ENCODE measurements at places on chromosomes 6 and 20. TPM values are rescaled to one million over a fixed set of nuclear protein-coding genes. Genes with fewer than 3 reads are reported as not detected.

GRCh38 chr6:166751051-166751595, 124.1 kb upstream of the RPS6KA2 start:
- no peak for DNase-seq

Gene ORC3
- total RNA-seq, result 12.2 TPM

DNA sequence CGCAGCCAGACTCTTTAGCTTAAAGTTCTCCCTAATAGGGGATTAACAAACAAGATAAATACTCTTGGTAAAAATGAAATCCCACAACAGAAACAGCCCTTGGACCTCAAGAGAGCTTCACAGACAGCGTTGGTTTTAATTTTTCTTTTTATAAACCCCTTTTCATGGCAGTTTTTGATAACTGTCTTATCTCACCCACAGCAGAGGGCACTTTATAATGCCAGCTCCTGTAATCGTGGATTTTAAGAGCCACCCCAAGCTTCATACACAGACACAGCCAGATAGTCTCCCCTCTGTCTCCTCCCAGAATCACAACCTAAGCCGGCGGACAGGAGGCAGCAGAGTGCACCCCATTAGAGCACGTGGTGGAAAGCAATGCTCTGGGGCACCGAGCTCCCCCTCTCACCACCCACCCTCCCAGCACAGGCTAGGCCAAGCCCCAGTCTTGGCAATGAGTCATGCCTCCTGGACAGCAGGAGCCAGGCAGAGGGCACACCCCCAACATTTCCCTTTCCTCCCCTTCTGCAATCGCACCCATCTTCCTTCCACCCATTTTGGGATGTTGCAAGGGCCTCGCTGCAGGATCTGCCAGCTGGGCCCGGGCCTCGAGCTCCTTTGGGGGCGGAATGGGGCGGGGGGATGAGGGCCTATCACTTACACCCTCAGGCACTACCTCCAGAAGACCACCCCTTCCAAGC, 2.4 kb downstream of the JAG1 start:
- peak; percentile 69 for DNase-seq

Gene GPLD1
- 0.27 TPM for total RNA-seq

Gene SCAF8
- total RNA-seq, result 31.3 TPM

DNA sequence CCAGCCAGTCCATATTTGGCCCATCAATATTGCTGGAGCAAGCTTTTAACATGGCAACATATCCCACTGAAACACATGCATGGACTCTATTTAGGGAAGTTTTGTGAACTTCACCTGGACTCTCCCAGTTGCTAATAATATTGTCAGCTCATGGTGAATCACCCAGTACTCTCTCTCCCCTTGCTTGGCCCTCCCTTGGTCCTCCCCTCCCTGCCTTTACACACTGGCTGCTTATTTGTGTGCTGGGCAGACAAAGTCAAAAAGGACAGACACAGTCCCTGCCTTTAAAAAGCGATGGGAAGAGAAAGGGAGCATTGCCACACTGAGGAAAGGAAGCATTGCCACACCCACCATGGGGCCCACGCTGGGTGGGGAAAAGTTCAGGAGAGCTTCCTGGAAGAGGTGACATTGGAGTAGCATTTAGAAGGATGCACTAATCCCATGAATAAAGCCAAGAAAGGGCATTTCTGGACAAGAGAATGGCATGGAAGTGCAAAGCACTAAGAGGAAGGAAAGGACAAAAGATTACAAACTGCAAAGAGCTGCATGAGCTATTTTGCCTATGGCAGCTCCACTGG, 143.4 kb upstream of the EXOC2 start:
- no peak for DNase-seq

GRCh38 chr20:40073535-40074111, 615.4 kb downstream of the MAFB start:
- no peak for DNase-seq

Gene PCK1
- total RNA-seq, result 0.68 TPM

Gene SLC17A1
- not detected for total RNA-seq

GRCh38 chr6:44730771-44731391, 343.4 kb downstream of the CDC5L start:
- DNase-seq, result no peak

DNA sequence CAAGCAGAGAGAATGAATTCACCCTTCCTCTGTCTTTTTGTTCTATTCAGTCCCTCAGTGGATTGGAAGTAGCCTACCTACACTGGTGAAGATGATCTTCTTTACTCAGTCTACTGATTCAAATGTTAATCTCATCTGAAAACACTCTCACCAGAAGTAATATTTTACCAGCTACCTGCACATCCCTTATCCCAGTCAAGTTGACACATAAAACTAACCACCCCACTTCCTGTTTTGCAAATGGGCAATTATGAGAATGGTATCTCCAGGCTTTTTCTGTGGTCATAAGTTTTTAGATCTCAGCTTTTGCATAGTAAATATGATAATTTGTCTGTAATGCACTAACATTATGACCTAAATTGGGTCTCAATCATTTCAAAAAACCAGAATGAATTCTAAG, 228.8 kb upstream of the ECI2 start:
- DNase-seq, result no peak

DNA sequence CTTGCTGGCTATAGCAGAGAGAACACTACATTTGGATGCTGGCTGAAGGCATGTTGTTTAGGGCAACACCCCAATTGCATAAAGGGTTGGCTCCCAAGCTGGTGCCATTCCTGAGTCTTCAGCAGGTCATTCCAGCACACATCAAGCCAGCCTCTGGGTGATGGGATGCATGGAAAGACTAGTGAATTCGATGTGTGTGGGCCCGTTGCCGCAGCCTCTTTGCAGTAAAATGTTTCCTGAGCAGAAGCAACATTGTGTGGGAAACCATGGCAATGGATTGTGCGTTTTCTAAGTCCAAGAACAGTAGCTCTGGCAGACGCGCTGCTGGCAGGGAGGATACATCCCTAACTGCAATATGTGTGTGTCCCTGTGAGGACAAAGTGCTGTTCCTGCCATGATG, 142.4 kb upstream of the SLC24A3 start:
- no peak for DNase-seq

GRCh38 chr6:13679996-13680395, 31.6 kb downstream of the RANBP9 start:
- DNase-seq, result no peak

- no peak for DNase-seq
Measured at GRCh38 chr20:49392745-49393144, 89.7 kb downstream of the KCNB1 start.

Gene C2
- 15.2 TPM for total RNA-seq

DNA sequence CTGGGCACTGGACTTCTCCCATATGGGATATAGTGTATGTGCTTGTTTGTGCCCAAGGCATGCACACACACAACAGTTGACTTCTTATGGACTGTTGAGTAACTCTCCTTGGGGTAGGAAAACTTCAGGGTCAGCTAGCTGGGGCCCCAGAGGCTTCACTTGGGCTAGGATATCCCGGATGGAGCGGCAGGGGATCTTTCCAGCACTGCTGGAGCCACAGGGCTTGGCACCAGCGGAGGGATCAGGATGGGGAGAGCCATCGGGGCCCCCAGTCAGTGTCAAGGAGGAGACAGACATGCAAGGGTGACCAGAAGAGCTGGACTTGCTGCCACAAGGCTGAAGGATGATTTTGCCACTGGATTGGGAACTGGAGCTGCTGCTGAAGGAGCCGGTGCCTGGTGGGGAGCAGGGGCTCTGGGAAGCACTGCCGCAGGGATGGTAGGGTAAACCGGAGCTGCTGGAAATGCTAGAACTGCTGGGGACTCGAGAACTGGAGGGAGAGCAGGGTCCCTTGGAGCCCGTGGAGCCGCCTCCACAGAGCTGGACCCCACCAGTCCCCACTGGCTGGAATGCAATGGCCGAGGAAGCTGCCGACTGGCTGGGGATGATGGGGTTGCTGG, 1.5 kb downstream of the PSORS1C1 start:
- DNase-seq, result no peak

All from esophagus squamous epithelium (tissue), 5 donors.